CMK (cell line): ENCODE measurements at places on chromosomes 4 and X.

GRCh38 chr4:3010577-3010976 is 47.2 kb downstream of the GRK4 start:
- DNase-seq: no peak

GRCh38 chr4:168474660-168475320 is 5.5 kb downstream of the DDX60L start:
- DNase-seq: no peak

DNA sequence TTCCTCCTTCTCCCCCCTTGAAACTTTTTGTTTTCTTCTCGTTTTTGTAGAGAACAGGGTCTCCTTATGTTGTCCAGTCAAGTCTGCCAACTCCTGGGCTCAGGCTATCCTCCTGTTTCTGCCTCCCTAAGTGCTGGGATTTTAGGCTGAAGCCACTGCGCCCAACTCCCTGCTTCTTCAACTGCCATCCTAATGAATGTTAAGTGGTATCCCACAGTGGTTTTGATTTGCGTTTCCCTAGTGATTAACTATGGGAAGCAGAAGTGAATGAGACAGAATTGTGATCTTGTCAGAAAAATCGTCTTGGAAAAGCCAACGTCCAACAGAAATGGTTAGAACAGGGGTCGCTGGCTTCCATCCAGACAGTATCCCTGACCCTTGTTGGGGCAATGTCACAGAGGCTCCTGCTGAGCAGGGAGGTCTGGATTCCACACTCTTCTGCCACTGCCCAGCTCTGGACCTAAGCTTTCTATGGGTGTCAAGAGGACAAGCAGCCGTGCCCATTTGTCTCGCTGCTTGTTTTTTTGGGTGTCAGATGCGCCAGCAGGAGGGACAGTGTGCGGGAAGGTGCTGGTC is 869 bp upstream of the ADD1 start:
- no peak for DNase-seq

DNA sequence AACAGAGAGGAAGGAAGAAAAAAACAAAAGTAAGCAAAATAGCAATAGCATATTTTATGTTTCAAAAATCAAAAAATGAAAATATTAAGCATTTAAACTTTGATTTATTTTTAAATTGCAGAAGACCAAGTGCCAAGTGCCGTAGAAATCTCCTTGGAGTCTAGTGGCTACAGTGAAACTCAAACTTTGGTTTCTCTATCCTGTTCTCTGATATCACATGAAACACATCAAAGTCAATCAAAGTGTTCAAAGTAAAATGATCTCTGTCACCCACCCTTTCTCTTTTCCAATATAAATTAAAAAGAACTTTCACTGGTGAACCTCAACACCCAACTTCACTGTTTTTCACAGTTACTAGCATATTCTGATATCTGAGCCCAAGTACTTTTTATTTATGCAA is 81.1 kb downstream of the HADH start:
- no peak for DNase-seq

GRCh38 chr4:31645236-31645635 is 925.1 kb downstream of the PCDH7 start:
- DNase-seq: no peak

GRCh38 chr4:108906006-108906405 is 143.2 kb upstream of the ETNPPL start:
- DNase-seq: no peak

GRCh38 chr4:43816116-43816515 is 632.5 kb downstream of the KCTD8 start:
- DNase-seq: no peak

DNA sequence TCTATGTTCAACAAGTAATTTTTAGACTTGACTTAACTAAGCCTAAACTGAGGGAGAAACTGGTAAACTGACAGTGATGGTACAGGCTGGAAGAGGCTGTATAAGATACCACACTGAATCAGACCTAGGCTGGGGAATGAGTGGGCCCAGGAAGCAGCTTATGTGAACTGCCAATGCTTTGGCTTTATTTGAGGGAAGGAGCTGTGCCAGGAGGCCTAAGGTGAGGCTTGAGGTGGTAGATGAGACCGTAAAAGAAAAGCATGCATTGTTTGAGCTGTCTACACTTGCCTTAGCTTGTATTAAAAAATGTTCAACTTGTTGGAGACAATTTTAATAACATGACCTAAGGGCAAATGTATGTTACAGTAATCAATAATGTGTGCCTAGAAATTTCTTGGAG is 96.2 kb downstream of the RS1 start:
- DNase-seq: no peak

DNA sequence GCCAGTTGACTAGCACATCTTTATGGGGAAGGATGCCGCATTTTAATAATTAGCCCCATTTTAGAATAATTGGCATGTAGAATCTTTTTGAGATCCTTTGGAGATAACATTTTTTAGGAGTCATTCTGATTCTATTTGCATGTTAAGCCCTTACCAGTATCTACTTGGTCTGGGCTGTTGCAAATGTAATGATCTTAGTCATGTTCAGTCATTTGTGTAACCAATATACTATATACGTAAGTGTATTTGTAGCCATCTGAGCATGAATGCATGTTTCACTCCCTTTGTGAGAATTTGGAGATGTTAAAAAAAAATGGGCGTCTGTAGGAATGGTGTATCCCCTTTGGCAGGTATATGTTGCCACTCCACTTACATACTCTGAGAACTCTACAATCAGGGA is 119.1 kb downstream of the TEX13A start:
- no peak for DNase-seq

DNA sequence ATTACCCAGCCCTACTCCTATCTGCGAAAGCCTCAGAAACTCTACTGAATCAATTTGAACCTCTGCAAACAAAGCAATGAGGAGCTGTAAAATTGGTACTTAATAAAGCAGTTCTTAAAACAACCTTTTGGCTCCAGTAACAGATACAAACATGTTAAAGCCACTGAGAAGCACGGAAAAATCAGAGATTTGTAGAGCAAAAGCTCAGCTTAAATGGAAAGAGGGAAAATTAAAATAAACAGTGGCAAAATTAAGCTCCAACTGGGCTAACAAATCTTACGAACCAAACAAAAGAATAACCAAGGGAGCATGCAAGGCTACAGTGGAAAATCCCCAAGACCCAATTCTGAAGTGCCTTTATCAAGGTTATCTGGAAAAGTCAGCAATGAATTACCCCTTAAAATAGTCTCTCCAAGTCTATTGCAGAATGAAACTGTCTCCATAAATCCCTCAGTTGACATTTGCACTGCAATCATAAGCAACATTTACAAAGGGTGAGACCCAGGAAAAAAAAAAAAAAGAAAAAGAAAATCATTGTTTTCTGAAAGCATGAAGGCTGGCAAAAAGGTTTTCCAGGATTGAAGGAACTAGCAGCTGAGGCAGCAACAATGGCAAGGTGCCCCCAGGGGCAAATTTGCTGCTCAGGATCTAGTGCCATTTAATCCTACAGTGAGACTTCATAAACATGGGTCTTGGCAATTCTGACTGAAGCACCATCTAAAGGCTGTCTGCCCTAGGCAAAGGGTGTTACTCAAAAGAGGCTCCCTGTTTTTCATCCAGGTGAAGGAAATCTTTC is 40.1 kb downstream of the USP46 start:
- DNase-seq: no peak

DNA sequence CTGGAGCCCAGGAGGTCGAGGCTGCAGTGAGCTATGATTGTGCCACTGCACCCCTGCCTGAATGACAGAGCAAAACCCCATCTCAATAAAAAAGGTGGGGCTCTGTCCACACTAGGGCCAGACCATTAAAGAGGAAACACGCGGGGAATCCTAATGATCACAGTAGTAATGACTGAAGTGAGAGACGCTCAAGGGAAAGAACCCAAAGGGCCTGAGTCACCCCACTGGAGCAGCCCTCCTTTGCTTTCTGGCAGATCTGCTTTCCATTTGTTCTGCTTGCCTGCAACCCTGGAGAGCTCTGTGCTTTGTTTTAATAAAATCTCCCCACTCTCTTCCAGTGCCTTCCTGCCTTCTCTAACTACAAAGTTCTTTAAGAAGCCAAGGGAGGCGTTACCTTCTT is 5.0 kb downstream of the TFDP3 start:
- no peak for DNase-seq

- no peak for DNase-seq
These were observed 352.3 kb downstream of the GRXCR1 start for GRCh38 chr4:43244688-43245382.

DNA sequence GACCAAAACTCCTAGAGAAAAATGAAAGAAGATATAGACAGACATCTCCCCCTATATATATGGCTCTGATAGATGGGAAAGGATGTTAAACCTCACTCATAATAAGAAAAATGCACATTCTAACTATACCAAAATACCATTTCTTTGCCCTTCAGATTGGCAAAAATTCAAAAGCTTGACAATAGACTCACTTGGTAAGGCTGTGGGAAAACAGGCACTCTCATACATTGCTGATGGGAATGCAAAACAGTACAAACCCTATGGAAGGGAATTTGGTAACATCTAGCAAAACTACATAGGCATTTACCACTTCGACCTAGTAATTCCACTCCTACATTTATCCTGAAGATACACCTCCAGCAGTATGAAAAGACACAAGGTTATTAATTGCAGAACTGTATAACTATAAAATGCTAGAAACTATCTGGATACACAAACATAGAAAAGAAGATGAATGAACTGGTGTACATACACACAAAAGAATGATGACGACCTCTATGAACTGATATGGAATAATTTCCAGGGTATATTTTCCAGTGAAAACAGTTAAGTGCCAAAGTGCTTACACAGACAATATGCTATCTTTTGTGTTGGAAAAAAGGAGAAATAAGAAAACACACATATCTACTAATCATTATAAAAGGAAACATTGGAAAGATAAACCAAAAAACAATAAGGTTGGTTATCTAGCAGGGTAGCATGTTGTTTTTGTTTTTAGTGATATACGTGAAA is 48.5 kb downstream of the WDFY3 start:
- no peak for DNase-seq

DNA sequence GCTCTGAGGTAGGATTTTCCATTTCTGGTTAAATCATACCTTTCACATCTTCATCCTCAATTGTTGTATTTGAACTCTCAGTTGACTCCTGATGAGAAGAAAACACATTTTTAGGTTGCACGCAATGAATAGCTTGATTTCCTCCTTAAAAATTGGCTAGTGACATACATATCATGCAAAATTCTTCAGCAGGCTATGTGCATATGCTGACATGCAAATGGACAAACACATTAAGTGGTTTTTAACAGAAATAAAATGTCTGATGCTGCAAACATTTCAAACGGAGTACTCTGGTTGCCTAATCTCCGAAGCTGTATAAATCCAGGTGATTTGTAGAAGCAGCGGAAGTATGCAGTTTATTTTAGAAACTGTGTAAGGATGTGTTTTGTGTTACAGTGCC is 261.1 kb downstream of the CAMK2D start:
- no peak for DNase-seq

- DNase-seq: no peak
These were observed 1070.4 kb upstream of the ADGRL3 start for GRCh38 chr4:60129740-60130139.

DNA sequence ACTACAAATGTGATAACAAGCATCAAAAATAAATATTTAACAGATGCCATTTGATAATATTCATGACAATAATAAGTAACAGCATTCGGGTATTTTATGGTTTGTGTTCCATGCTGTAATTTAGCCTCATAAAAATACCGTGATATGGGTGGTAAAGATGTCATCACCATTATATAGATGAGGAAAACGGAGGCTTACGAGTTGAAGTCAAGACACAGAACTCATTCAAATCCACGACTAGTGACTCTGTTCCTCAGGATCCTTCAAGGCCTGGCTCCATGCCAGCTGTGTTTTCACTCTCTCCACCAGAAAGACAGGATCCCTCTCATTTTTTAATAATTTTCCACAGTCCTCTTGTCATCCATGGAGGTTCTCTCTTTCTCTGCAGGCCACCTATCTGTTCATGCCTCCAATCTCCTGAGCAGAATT is 94.5 kb downstream of the APBB2 start:
- no peak for DNase-seq

GRCh38 chrX:124274438-124275181 is 57.9 kb upstream of the TEX13D start:
- DNase-seq: no peak

DNA sequence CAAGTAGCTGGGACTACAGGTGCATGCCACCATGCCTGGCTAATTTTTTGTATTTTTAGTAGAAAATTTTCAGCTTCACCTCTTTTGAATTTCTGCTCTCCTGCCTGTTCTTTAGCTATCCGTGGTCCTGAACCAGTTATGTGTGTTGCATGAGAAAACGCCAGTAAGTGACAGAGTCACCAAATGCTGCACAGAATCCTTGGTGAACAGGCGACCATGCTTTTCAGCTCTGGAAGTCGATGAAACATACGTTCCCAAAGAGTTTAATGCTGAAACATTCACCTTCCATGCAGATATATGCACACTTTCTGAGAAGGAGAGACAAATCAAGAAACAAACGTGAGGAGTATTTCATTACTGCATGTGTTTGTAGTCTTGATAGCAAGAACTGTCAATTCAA is 13.9 kb downstream of the ALB start:
- no peak for DNase-seq

DNA sequence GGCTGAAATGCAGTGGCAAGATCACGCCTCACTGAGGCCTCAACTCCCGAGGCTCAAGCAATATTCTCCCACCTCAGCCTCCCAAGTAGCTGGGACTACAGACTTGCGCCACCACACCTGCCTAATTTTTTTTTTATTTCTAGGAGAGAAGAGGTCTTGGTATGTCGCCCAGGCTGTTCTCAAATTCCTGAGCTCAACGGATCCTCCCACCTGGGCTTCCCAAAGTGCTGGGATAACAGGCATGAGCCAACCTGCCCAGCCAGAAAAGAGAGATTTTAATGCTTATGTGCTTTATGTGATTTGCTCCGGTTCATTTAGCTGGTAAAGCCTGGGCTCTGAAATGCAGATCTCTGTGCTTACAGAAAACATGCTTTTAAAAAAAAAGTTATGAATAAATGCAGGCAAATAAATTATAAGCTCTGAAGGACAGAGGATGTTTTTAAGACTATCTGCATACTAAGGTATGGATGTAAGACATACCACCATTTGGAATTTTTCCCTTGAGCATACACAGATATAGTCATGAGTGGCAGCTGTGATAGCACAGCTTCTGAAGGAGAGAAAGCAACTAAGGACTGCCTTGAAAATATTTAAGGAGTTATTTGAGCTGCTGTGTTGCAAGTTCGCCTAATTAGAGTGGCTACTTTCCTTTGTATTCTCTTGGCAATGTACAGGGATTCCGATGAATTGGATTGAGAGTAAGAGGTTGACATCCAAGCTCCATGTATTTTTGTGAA is 13.8 kb downstream of the GUCY1B1 start:
- DNase-seq: no peak

- DNase-seq: no peak
These were observed 9.2 kb upstream of the GYG2 start for GRCh38 chrX:2819345-2820135.

DNA sequence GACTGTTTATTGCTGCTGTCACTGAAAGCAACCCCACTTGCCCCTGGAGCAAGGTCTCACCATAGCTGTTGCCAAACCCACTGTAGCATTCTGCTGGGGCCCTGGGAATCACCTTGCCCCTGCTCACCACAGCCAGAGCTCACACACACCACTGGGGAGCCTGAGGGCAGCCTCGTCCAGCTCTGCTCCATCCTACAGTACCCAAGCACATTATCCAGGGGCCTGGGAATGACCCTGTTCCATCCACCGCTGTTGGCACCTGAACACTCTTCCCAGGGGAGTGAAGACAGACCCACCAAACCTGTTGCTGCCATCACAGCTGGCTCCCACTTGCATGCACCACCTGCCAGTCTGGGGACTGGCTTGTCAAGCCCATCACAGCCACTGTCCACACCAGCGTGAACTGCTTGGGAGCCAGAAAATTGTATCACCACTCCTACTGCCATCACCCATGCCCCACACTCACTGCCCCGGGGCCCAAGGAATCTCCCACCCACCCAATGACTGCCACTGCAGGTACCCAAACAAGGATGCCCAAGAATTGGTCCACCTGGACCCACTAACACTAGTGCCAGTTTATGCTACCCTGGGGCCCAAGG is 811.3 kb downstream of the KLHL13 start:
- DNase-seq: no peak
